Activated T-helper 1 cell treated with Interleukin-2 at 50 U/mL for 16 hours (primary cell): ENCODE measurements at places on chromosomes 5 and 9.

- DNase-seq = no peak
These were observed 649.1 kb downstream of the BNC2 start for GRCh38 chr9:16221366-16221765.

- DNase-seq = no peak
These were observed 168.4 kb upstream of the MPDZ start for GRCh38 chr9:13447843-13448422.

GRCh38 chr9:123248630-123249029 is 19.8 kb downstream of the STRBP start:
- DNase-seq = no peak

DNA sequence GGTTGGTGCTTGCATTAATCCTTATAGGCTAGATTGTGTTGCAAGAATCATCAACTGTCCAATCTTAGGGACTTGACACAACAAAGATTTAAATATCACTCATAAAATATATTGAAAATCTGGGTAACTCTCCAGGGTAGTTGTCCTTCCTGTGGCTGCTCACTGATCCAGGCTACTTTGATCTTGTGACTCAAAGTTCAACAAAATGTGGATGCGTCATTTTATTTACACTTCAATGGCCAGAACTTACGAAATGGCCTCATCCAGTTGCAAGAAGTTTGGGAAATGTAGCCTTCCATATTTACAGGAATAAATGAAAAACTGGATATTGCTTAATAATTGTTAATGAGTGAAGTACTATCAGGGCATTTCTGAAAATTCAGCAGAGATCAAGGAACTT is 235.5 kb upstream of the ACTBL2 start:
- no peak for DNase-seq

GRCh38 chr9:120452631-120453030 is 127.3 kb downstream of the CDK5RAP2 start:
- DNase-seq = no peak

DNA sequence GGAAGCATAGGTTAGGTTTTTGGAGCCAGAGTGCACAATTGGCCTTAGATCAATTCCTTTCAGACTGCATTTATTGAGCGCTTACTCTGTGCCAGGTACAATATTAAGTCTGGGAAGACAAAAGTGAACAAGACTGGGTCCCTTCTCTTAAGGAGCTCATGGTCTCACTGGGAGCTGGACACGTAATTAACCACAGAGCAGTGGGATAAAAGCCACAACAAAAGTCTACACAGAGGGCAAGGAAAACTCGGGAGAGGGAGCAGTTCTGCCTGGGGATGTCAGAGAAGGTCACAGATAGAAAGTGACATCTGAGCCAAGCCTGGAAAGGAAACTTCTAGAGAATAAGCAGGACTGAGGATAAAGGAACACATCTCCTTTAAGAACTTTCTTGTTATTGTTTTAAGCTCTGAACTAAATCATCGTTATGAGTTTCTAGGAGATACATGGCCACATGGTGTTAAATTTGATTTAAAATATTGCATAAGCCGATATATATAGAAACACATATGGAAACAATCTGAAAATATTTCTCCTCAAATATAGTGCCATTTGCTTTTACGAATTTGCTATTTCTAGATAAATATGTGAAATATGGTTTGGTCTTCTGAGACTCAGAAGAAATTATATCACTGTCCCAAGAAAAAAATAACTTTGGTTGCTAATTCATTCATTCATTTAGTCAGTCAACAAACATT is 40.1 kb upstream of the PDE8B start:
- DNase-seq = no peak

DNA sequence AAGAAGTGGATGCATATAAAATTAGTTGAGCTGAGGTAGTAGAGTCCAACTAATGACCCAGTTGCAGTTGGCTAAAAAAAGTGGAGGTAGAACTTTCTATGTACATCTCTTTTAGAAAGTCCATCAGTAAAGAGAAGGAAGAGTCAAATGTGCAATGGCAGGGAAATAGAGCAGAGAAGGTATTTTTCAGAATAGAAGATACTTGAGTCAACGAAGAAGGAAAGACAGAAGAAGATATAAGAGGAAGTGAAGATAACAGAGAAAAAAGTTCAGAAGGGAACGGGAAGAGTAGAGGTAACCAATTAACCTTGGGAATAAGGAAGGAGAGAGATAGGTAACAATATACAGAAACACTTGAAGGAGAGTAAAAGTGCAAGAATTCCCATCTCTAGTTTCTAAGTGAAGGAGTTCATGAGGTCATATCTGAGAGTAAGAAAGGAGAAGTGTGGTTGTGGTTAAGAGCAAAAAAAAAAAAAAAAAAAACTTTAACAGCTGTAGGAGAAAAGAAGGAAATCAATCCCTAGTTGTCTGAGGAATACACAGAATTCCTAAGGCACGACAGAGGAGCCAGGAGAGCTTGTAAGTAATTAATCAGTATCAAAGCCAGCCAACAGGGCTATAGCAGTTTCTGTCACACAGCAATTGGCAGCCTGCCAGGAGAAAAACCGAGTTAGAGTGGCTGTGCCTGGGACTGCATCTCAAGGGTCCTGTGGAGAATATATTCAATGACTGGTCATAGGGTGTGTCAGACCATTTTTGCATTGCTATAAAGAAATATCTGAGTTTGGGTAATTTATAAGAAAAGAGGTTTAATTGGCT is 61.0 kb downstream of the ARL15 start:
- peak; percentile 1 for DNase-seq
